NCI-H524 treated with DMSO at 0.1 percent for 48 hours (cell line): ENCODE measurements at places on chromosomes 1 and 21.

GRCh38 chr21:29664615-29665014 lies 275.2 kb downstream of the GRIK1 start:
- no peak for DNase-seq

GRCh38 chr1:218813237-218813636 lies 360.4 kb upstream of the LYPLAL1 start:
- DNase-seq: no peak

- no peak for DNase-seq
These were observed 26.1 kb downstream of the PRKACB start for GRCh38 chr1:84170171-84170570.

- DNase-seq: no peak
These were observed 22.4 kb downstream of the FUBP1 start for GRCh38 chr1:77956464-77956863.

GRCh38 chr1:183806125-183806524 lies 1.2 kb downstream of the RGL1 start:
- DNase-seq: no peak

GRCh38 chr1:174225499-174226204 lies 66.3 kb downstream of the RABGAP1L start:
- no peak for DNase-seq

DNA sequence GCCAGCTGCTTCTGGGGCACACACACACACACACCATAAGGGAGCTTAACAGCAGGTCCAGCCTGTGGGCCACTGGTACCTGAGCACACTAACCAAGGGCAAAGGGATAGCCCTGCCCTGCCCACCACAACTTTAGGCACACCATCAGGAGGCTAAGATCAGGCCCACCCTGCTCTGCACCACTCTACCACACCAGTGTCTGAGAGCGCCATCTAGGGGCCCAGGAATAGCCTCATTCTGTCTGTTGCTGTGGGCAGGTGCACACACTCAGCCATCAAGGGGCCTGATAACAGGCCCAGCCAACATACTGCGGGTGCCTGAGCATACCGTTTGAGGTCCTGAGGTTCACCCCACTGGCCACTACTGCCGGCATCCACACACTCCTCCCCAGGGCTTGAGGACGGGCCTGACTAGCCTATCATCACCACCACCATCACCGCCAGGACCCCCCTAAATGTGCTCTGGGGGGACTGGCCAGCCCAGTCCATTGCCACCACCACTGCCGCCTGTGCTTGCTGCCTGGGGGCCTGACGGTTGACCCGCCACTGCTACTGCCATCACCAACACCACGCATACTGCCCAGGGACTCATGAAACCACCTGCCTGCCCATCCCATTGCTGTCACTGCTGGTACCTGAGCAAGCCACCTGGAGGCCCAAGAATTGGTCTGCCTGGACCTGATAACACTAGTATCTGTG lies 31.3 kb downstream of the NSL1 start:
- no peak for DNase-seq
